ENCODE measurements at places on chromosomes 5 and 9.
A peak's percentile ranks its signal among the peaks of the same experiment; 100 is the strongest.

- no peak for DNase-seq
Observed at GRCh38 chr9:75636427-75637045, 253.9 kb upstream of the PCSK5 start.

DNA sequence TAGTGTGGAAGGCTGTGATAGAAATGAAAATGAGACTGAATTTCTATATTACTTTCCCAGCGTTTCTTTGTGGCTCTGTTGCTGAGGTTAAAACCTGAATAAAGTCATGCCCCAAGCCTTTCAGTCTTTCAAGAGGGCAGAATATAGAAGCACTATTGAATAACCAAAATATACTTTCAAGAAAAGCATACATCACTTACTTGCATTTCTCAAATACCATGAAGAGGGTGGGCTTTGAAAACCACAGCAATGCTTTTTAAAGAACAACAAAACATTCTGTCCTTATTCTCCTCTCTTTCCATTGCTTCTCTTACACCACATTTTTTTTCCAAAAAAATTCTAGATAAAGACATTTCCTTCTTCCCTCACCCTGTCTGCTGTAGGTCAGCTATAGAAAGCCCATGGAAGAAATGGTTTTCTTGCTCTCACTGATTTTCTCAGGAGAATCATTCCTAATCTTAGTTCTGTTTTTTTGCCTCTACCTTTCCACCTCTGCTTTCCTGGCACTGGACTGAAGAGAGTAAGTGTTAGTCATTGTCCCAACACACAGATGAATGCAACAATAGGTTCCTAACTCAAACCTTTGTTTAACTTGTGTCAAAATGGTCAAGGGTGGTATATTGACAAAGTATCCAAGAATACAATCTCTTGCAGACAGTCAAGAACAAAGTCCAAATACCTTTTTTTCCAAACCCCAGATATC lies 51.6 kb downstream of the NUDT12 start:
- DNase-seq: no peak

DNA sequence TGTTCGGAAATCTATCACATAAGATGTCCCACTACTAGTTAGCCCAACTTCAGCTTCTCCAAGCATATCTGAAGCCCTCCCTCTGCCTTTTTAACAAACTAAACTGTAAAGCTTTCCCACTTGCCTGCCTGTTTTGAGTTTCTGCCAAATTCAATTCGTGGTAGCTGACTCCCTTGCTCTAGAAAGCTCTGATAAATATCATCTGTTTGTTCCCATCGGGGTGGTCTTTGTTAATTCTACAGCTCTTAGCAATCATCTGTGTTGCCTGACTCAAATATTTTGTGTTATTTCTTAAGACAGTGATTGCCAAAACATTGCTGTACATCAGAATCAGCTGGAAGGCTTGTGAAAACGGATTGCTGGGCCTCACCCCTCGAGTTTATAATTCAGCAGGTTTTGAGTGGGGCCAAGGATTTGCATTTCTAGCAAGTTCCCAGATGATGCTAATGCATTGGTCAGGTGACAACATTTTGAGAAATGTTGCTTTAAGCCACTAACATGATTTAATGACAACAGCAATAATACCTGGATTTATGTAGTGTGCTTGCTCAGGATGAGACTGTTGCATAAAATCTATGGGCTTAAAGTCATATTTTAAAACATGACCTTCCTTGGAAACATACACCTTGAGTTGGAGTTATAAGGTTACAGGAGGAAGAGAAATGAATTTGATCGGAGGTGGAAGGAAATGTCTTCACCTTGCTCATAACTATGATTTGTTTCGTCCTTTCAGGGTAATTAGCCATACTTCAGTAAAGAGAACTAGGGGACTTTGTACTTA lies 631.9 kb downstream of the PSAT1 start:
- DNase-seq: no peak

- DNase-seq: peak; percentile 66
Observed at GRCh38 chr5:44332285-44332971, 56.8 kb downstream of the FGF10 start.

GRCh38 chr9:4353236-4353635 lies 53.4 kb upstream of the GLIS3 start:
- no peak for DNase-seq

- peak; percentile 53 for DNase-seq
Observed at GRCh38 chr9:122127396-122127798, 32.2 kb downstream of the NDUFA8 start.

DNA sequence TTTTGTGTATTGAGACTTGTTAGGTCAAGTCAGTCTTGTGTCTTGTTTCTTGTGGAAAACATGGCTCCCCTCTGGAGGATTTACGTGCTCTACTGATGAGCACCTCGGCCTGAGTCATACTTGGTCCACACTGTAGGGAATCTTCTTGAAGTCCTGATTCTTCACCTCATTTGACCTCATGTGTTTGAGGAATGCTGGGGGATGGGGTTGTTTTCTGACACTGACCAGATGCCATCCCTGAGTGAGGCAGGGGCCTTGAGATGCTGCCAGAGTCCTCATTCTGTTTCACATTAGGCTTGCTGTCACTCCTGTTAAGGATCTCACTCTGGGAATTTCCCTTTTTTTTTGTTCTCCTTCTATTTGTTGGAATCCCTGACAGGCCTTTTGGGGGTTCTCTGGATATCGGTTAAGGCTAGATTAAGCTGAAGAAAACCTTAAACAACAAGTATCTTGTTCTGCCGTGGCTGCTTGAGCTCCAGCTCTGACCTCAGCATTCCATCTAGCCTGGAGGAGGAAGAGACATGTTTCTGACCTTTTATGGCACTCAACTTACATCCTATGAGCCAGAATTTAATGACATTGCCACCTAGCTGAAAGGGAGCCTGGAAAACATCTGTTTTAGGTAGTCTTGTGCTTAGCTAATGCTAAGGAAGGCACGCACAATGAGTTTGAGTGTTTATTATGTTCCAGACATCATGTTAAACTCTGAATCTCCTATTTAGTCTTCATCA lies 20.6 kb downstream of the TCOF1 start:
- DNase-seq: no peak

- no peak for DNase-seq
Observed at GRCh38 chr9:107174441-107174840, 108.6 kb upstream of the RAD23B start.

- no peak for DNase-seq
Observed at GRCh38 chr9:120256146-120256545, 323.8 kb downstream of the CDK5RAP2 start.

GRCh38 chr5:159827861-159828260 lies 88.4 kb upstream of the ADRA1B start:
- no peak for DNase-seq

GRCh38 chr5:89303033-89303480 lies 420.1 kb upstream of the MEF2C start:
- no peak for DNase-seq

DNA sequence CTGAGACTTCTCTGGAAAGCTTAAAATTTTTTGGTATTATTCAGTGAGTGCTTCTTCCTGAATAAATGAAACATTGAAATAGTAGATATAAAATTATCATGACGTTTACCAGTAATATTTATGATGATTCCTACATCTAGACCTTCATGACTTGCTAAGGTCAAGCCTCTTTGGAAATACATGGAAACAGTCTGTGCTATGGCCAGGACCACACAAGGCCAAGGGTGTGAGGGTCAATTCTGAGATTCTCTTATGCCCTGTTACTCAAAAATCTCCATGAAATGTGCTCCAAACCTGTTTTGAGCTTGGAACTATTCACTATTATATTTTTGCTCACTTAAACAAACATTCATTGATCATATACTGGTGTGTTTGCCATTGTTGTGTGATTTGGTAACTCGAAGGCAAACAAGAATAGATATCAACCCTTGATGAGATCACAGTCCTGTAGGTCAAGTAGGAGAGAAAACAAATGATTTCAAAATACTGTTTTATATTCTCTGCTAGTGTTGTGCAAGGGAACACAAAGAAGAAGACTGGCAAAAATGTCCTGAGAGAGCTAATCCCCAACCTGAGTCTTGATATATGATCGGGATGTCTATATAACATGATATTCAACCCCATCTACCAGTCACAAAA lies 1254.9 kb upstream of the DMAC1 start:
- DNase-seq: no peak

DNA sequence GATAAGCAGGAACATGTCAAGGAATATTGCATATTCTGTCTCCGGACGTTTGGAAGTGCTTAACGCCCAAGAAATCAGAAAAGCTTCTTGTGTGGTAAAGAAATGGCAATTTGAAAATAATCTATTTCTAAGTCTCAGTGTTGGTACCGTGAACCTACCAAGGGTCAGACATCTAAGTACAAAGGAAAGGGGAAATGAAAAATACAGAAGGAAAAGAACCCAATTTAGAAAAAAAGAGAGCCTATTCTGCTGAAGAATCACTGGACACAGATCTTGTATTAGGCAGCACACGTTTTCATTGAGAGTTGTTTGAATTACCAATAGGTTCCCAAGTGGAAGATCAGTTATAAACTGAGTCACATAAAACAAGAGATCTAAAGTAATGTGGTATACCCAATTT lies 46.9 kb upstream of the CEP78 start:
- DNase-seq: no peak

DNA sequence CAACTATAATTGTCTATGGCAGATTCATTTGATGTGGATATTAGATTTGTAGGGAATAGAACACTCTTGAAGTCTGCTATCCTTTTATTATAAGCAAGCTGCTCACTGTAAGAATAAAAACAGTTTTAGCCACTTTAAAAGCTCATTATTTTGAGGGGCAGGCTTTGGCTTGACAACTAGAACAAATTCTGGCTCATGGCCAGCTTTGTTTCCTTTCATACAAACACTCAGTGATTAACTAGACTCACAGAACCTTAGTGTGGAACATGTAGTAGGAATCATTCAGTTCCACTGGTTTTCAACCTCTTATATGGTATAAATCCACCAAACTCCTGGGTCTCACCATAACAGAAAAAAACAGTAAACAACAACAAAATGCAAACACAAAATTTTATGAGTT lies 27.4 kb upstream of the CEP120 start:
- peak; percentile 83 for DNase-seq

- no peak for DNase-seq
Observed at GRCh38 chr5:117486879-117487391, 912.3 kb upstream of the SEMA6A start.

DNA sequence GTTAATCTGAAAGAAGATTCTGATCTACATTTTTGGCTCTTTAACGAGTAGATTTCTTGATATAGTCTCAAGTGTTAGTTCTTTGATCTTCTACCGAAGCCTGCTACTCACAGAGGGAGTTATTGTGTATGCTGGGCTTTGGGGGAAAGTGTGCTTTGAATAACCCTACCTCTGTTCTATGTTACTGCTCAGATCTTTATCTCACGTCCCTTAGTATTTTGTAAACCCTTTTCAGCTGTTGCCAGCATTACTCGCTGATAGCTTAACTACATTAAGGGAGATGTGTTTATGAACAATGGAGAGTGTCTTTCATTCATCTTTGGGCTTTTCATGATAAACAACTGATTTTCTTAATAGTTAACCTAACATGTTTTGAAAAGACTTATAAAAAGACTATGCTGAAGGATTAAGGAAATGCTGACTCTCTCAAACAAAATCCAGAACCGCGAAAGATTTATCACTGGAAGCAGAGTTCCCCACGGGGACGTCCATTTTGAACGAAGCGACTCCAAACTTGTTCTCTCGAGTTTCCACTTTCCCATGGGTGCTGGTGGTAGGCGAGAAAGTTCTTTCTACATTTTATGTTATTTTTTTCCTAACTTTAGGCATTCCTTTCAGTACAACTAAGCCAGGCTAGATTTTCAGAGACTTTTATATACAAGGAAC lies 27.9 kb upstream of the ALDH1A1 start:
- DNase-seq: no peak

- no peak for DNase-seq
Observed at GRCh38 chr9:114153761-114154599, 1.4 kb upstream of the COL27A1 start.
